ENCODE measurements at places on chromosomes 1 and 21. TPM values are rescaled to one million over a fixed set of nuclear protein-coding genes. Genes with fewer than 3 reads are reported as not detected.

DNA sequence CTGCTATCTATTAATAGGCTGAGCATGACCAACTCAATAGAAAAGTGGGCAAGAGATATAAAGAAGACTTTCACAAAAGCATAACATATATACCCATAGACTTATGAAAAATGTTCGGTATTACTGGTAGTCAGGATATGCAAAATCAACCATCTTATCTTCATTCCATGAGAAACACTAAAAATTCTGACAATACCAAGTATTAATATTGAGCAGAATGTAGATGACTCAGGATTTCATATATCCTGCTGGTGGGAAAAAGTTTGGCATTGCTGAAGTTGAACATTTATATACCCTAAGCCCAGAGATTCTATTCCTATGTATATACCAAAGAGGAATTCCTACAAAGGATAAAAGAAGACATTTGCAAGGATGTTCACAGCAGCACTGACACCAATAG lies 138.3 kb downstream of the CLEC20A start:
- DNase-seq, result no peak

FAM151A gene
- total RNA-seq, result not detected

LORICRIN gene
- not detected for total RNA-seq

CFAP126 gene
- total RNA-seq, result not detected

DNA sequence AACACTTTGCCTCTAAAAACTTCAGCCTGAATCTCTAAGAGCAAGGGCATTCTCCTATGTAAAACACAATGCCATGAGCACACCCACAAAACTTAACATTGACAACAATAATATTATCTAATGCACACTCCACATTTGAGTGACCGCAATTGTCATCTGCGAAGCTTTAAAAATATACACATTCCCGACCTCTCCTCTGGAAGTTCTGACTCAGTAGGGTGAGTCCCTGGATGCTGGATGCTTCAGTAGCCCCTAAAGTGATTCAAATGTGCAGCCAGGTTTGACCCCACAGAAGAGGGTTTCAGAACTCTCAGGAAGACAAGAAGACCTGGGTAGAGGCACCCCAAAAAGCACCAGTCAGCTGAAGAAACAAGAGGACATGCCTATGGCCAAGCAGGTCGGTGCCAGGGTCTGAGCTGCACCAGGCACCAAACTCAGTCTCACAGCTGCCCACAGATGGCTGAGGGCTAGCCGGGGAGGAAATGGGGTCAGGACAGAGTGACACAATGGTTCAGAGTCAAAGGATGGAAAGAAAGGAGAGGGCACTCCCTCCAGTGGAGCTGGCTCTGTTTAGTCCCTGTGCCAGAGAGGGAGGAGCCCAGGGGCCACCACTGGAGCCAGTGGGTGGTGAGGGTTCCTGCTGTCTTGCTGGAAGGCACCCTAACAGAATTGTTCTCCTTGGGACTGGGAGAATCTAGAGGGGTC lies 17.4 kb downstream of the PIK3C2B start:
- no peak for DNase-seq

CREG1 gene
- total RNA-seq, result 127 TPM

- DNase-seq, result no peak
These were observed 474.0 kb downstream of the SETD4 start for GRCh38 chr21:35586305-35586704.

DNA sequence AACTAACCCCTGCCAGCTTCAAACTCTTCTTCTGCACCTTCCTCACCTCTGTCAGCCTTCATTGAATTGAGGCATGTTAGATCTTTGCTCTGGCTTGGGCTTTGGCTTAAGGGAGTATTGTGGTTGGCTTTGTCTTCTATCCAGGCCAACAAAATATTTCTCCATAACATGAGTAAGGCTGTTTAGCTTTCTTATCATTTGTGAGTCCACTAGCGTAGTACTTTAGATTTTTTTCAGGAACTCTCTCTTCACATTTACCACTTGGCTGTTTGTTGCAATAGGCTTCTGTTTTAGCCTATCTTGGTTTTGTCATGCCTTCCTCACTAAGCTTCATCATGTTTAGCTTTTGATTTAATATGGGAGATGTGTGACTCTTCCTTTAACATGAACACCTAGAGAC lies 417.5 kb downstream of the NCAM2 start:
- DNase-seq, result no peak

- no peak for DNase-seq
These were observed 26.4 kb downstream of the TRAF5 start for GRCh38 chr1:211352985-211353515.

- DNase-seq, result no peak
These were observed 285.3 kb upstream of the C1orf105 start for GRCh38 chr1:172135076-172135672.

TIPRL gene
- total RNA-seq, result 28.9 TPM

- no peak for DNase-seq
These were observed 183.8 kb upstream of the KCNK2 start for GRCh38 chr1:214898718-214899117.
